KBM-7 (cell line): ENCODE measurements at places on chromosomes 3 and 15.

GRCh38 chr15:84981711-84982300, at the start of gene PDE8A:
Gene PDE8A (plus strand): TSS chr15:84981856. CDS start chr15:84982163, 307 bp downstream.
- DNase-seq: no peak

DNA sequence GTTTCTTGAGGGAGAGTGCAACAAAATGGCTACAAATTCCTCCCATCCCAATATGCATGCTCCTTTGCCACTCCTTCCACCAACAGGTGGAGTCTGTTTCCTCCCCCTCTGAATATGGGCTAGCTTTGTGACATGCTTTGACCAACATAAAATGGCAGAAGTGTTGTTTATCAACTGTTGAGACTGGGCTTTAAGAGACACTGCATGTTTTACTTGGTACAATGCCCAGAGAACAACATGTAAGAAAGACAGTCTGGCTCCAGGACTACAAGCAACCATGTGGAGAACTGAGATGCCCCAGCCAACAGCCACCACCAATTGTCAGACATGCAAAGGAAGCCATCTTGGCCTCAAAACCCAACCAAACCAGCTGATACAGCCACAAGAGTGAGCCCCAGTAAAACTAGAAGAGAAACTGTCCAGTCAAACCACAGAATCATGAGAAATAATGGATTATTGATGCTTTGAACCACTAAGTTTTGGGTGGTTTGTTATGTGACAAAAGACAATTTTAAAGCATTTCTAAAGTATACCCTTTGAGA, 40.5 kb downstream of the NUDT16 start:
- no peak for DNase-seq

GRCh38 chr3:73500321-73500720, 124.4 kb downstream of the PDZRN3 start:
- DNase-seq: no peak

GRCh38 chr15:82044373-82045178, 1.2 kb downstream of the MEX3B start:
- DNase-seq: peak; percentile 96

GRCh38 chr3:50185230-50185629, 6.2 kb upstream of the GNAT1 start:
- no peak for DNase-seq

DNA sequence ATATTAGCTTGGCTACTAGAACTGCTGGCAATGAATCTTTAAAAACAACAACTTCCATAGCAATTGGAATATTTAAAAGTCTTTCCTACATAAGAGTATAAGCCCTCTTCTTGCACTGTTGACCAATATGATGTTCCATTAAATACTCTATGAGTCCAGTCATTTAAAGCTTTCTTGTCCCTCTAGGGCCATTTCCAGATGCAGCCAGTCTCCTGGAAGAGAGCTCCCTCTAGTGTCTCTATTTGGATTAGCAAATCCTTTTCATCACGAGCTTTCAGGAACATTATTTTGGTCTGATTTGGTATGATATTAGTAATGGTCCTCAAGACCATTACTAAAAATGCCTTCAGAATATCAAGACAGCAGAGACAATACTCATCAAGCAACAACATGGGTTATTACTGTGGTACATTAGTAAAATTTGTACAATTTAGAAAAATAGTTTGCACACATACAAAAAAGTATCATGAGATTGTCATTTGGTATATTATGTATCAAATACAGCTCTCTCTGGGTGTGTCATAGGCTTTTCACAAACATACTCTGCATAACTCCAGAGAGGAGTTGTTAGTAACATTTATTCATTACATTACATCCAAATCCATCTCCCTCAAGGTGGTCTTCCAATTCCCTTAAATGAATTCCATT, 101.3 kb downstream of the DPH6 start:
- peak; percentile 54 for DNase-seq

DNA sequence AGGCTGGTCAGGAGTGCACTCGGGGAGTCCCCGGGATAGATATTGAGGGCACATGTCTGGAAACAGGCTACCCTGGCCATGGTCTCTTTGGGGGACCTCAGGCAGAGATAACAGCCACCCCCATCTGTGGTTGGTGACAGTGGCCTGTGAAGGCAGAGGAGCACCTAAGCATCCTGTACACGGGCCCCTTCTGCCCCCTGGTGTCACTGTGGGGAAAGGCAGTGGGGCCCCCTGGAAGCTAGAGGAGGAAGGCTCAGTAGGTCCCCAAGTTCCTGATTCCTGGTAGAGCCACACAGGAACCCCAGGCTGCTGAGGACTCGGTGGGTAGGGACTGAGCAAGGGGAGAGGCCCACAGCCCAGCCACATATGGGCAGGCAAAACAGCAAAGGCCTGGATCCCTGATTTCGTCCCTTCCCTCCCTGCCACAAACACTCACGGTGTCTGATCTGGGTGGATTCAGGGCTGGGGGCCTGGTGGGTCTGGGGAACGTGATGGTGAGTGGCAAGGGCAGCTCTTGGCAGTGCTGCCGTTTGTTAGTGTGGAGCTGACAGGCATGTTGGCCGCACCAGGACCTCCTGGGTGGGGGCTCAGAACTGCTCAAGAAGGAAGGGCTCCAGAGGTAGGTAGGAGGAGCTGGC, 14.1 kb upstream of the CXCR6 start:
- DNase-seq: peak; percentile 62

- DNase-seq: no peak
Observed at GRCh38 chr3:95719481-95719880, 1094.9 kb upstream of the EPHA6 start.

DNA sequence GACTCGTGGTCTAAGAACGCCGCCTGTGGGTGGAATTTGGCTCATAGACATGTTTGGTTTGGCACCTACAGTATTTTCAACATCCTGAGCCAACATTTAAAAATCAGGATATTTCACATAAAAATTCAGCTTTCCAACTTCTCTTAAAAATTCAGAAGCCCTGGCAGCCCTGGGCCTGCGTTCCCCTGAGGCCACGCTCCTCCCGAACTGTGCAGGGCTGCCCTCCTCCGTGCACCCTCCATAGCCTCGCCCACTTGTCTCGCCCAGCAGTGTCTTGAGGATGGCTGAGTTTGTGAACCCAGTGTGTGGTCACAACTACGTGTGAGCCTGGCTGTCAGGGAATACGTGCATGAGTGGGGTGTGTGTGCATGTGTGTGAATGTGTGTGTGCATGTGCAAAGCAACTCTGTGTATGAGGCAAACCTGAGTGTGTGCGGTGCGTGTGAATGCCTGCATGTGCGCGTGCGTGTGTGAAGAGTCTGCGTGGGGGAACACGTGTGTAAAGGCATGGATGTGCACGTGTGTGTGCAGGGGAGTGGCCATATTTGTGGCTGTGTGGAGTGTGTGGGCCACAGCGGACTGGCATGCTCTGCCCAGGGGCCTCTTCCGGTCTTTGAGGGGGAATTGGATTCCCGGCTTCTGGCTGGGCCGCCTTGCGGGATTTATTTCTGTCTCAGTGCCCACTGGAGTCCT, 30.9 kb downstream of the PTH1R start:
- no peak for DNase-seq

GRCh38 chr3:3126477-3127431, at the start of gene TRNT1:
Gene TRNT1 (plus strand): TSS chr3:3126940. CDS start chr3:3129041, 2,101 bp downstream.
- DNase-seq: peak; percentile 95

DNA sequence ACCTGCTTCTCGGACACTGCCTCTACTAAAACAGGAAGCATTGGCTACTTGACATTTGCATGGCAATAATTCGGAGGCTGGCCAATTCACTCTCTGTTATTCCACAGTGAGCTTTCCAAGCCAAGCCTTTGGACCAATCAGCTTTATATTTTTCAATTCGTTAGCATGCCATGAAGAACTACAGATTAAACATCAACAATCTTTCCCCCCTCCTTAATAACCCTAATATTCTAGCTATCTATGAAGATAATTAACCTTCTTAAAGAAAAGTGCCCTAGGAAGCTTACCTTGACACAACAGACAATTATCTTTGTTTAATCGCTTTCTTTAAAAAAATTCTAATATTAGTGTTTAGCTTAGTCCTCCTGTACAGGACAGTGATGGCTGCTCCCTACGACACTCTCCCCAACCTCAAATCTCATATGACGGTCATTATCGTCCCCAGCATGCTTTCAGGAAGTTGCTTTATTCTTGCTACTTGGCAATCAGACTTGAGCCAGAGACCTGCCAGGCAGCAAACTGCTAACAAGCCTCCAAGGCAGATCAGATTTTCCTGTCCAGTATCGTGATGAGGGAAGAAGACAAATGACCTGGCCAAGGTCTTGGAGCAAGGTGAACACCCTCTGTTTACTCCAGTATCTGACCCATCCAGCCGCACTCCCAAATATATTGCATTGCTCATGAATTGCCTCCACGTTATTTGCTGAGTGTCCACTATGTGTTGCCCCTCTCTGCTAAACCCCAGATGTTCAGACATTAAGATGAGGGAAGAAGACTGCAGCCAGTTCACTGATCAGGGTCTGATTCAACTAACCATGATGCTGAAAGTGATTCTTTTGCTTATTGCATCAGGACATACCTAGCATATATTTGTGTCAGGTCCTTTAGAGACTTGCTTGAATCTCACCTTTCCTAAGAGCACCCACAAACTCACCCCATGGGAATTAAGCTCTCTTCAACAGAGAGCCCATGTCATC, 68.1 kb upstream of the LPP start:
- DNase-seq: no peak
